ENCODE measurements at places on chromosomes 13 and 19.

DNA sequence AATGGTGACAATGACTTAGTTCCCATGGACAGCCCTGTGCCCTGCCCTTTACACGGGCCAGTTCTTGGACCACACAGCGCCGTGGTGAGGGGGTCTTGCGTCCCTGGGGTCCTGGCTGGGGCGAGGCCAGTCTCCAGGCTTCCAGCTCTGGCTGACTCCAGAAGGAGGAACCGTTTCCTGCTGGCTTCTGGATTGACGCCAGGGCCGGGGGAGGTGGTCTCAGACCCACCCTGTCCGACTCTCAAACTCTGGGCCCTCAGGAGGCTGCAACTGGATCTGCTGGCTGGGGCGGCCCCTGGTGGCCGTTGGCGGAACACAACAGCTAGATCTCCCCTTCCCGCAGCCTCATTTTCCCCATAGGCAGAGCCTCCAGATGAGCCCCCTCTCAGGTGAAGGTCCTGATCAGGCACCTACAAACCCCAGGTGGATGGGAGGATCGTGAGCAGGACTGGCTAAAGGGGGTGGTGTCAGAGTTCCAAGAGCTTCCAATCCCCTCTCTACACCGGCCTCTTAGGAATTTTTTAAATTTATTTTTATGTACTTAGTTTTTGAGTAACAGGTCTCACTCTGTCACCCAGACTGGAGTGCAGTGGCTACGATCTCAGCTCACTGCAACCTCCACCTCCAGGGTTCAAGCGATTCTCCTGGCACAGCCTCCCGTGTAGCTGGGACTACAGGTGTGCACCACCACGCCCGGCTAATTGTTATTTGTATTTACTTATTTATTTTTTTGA, 8.0 kb downstream of the CCDC194 start:
- DNase-seq: peak; percentile 57

DNA sequence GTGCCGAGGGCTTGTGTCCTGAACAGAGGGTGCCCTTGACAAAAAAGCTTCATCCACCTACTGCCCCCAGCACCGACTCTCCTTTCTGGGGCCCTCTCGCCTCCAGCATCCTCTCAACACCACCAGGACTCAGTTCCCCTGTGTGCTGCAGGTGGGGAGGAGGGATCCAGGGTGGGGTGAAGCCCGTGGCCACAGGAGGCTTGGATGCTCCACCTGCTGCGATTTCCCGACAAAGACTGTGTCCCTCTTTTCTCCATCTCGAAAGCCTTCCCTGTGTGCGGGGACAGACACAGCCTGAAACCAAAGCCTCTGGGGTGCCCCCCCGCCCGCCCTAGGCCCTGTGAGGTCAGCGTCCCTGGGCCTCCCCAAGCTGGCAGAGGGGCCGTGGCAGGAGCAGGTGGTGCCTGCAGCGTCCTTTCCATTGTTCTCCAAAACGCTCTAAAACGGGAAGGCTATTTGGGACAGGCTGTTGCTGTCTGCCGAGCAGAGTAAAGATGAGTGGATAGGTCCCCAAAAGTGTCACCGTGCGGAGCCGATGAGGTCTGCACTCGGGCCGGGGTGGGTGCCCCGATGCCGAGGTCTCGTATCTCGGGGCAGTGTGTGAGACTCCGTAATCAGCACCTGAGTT, 185.7 kb downstream of the PTPRS start:
- DNase-seq: no peak

- peak; percentile 77 for DNase-seq
Measured at GRCh38 chr19:39941615-39942365, 7.4 kb upstream of the FCGBP start.

- DNase-seq: no peak
Measured at GRCh38 chr19:18863843-18864362, 32.1 kb downstream of the CERS1 start.

- DNase-seq: no peak
Measured at GRCh38 chr13:37406031-37406430, 192.5 kb downstream of the POSTN start.

GRCh38 chr13:78998630-78999315, 339.8 kb upstream of the OBI1 start:
- DNase-seq: no peak

DNA sequence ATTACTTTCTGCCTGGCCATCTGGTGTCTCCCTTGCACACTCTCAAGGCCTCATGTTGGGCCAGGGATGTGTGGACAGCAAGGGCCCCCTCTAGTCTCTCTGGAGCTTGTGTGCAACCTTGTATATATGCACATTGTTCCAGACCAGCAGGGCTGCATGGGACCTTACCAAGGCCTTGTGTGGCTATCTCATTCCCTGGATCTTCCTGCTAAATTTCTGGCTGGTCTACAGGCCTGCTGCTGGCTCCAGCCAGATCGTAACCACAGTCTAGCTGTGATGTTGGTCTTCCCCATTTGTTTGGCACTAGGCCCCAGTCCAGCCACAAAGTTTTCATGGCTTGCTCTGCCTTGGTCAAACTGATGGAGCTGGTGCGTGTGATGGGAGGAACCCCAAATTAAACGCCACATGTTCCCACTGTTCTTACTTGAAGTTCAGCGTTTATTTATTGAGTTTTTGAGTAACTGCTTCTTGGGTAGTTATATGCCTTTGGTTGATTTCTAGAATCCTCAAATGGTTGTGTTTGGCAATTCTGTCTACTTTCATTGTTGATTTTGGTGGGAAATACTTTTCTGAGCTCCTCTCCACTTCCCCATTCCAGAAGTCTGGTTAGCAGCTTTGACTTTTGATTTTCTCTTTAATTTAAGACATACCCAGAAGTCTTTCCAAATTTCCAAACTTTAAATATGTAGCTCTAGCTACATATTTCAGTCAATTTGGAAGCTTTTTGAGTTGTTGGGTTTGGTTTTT, 56.4 kb downstream of the SIPA1L3 start:
- no peak for DNase-seq

DNA sequence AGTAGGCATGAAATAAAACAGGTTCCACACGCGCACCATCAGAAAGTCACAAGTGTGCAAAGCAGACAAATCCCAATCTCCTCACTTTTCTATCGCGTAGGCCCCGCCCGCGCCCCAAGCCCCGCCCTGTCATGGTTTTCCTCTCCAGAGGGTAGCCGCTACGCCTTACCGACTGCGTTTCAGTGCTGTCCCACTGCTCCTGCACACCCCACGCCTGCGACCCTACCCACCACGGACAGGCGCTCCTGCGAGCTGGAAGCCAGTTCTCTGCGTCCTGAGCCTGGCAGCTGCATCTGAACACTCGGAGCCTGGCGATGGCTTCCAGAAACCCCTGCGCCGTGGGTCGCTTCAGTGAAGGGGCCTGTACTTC, 379 bp upstream of the ZNF470 start:
- DNase-seq: peak; percentile 21

DNA sequence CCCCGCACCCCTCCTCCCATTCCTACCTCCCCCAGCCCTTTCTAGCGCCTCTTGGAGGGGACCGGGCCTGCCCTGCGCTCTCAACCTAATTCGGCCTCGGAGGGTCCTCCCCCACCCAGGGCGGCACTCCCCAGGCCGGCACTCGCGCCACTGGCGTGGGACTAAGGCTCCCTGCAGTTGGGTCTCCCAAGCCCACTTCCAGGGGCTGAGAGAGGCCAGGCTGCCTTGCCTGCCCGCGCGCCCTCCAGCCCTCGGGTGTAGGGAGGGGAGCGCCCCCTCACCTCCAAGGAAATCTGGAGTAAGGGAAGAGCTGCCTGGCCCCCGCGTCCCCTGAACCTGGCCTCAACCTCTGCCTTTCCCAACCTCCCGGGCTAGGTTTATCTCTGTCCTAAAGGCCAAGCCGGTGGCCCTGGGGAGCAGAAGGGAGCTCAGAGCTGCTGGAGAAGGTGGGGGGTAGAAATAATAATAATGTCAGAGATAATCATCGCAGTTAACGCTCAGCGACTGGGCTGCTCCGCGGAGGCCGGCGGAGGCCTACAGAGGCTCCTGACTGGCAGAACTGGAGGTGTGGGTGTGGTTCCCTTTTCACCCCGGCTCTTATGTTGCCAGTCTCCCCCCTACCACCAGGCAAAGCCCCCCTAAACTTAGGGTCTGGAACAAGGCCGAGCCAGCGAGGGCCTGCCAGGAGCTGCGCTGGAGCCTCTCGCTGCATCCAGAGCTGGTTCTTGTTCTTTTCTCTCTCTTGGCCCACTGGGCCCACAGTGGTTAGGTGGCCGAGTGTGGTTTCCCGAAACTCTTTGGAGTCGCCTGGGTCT, 9.6 kb downstream of the ZIC2 start:
- DNase-seq: no peak

DNA sequence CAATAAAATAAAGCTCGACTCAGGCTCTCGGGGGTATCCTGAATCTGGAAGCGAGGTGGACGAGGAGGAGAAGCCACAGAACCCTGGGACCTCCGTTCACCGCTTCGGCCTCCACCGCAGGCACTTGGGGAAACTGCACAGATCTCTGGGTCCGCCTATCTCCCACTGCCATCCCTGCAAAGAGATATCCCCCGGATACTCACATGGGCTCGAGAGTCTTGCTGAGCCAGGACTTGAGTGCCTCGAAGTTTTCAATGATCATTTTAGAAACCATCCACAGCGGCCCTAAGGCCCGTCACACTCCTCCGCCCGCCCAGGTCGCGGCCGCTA, 589 bp downstream of the RBM26 start:
- DNase-seq: no peak

GRCh38 chr19:6039566-6040225, 61.8 kb upstream of the RANBP3 start:
- no peak for DNase-seq

DNA sequence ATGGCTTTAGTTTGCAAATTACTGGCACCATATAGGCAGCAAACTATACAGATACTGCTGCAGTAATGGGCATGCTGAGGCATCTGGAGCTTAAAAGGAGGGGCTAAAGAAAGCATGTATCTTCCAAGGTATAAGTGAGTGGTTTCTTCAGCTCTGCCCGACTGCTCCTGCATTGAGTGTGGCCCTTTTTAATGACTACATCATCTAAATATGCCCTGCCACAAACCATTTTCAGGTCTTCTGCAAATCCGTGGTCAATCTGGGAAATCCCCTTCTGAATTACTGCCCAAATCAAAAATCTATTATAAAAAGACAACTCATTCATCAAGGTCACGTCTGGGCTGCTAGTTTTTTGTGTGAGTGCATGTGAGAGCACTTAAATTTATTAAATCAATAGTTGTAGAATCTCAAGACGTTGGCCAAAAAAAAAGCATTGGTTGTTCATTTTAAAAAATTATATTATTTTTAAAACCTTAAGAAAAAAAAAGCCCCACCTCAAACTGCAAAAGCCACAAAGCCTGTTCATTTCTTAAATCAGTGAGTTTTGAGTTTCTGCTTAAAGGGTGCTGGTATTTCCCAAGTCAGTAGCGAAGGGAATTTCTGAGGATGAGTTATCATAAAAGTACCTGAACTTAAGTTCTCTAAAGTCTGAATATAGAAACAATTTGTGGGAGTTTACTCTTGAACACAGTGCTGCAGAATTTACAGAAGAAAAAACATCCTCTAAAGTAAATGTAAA, 16.3 kb downstream of the LCP1 start:
- peak; percentile 64 for DNase-seq

DNA sequence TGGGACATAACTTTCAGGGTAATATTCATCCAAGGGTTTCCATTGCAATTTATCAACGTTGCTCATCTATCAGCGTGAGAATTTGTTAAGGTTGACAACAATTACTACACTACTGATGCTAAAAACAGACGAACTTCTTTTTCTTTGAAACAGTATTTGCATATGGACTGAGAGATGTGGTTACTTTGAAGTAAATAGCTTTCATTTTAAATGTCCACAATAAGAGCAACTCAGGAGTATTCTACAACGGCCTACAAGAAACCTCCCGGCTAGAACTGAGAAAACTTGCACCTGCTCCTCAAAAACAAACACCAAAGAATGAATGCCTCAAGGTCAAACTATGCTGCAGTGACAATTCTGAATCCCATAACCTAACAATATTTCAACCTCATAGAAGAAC, 238.4 kb downstream of the IRS2 start:
- no peak for DNase-seq

DNA sequence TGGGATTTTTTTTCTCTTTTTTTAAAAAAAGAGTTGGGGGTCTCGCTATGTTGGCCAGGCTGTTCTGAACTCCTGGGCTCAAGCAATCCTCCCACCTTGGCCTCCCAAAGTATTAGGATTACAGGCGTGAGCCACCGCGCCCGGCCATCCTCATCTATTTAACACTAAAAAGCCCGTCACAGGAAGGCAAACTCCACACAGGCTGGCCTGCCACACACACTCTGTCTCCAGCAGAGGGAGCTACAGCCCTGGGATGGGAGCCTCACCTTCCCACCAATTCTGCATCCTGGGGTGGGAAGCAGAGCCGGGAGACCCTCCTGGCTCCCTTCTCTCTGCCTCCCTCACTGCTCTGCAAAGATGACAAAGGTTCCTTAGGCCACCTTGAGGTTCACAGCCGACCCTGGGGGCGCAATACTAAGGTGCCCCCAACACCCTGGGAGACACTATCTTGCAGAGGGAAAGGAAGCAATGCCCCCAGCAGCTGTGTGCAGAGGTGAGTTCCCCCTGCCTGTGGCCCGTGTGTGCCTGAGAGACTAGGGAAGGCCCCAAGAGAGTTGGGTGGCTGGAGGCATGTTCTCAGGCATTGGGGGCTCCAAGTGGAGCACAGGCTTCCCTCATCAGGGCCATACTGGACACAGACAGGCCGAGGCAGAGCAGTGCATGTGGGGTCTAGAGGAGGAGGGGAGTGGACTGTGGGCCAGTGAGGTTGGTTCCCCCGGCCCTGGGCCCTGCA, 27.4 kb upstream of the TIMM44 start:
- peak; percentile 12 for DNase-seq

- no peak for DNase-seq
Measured at GRCh38 chr19:18866800-18867123, 29.2 kb downstream of the CERS1 start.

DNA sequence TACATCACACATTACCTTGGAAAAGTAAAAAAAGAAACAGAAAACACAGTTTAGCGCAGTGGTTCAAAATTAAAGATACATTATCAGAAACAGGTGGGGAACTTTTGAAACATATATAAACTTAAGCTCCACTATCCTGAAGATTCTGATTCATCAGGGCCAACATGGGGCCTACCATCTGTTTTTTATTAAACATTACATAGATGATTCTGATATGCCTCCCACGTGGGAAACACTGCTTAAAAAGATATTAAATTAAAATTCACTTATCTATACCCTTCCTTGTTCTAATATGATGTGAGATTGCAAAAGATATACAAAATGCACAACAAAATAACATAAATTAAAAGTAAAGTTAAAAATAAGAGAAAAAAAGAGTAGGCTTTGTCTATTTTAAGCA, 125.0 kb downstream of the VWA8 start:
- DNase-seq: no peak

DNA sequence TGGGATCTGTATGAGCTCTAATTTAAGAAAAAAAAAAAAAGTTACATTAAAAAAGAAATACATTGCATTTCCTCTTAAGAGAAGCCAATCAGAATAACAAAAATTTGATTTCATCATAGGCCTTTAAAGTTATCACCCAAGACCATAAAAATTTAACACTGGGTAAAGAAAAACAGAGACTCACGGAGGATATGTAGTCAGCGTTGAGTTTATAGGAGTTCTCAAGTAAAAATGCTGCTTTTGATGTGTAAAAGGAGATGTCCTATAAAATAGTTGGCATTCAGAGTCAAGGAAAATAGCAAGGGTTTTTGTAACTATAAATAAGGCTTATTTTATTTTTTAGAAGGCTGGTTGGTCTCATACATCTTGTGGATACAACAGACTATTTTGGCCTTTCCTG, 191.1 kb downstream of the EFNB2 start:
- DNase-seq: no peak

- no peak for DNase-seq
Measured at GRCh38 chr13:32159137-32159869, 127.7 kb downstream of the FRY start.

GRCh38 chr19:46392252-46392801, 21.0 kb downstream of the CCDC8 start:
- no peak for DNase-seq

GRCh38 chr19:802498-803098, 5.3 kb downstream of the PTBP1 start:
- DNase-seq: no peak
